ENCODE measurements at places on chromosomes 12 and 14.

- DNase-seq = no peak
Measured at GRCh38 chr14:50676814-50677516, 8.9 kb upstream of the SAV1 start.

DNA sequence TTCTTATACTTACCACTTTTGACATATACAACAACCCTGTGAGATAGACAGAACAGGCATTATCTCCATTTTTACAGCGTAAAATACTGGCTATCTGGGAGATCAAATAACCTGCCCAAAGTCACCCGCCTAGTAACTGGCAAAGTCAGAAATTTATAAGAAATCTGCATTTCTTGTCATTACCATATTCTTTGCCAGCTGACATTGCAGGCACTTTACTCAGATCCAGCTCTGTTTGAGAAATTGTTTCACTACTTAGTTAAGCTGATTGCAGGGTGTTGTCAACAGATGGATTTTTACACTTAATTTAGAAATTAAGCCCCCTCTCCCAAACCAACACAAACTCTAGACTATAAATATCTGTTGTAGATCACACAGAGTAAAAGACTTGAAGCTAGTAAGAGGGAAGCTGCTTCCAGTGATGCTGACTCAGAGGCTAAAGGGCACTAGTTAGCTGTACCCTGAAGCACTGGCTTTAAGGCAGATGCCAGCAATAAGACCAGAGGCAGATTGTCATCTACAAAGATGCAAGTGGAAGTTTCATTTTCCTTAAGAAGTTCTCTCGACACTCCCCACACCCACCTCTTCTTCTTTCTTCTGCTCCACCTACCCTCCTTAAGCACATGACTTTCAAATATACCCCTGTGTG, 153.1 kb downstream of the ANO6 start:
- no peak for DNase-seq

DNA sequence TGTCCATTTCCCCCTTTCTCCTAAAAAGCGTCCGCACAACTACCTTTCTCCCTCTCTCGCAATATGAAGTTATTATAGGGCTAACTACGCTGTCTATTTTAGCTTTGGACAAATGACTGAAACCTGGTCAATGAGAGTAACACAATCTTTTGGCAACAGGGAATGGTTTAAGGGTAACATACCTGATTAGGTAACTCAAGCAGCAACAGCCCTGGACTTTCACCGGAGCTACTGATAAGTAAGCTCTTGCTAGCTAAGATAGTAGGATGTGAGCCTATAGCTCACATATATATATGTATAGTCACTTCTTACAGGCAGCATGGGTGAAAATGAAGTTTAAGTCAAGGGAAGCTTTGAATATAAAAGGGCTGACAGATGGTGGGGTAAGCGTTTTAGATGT, 313.0 kb downstream of the CEP128 start:
- DNase-seq = no peak

DNA sequence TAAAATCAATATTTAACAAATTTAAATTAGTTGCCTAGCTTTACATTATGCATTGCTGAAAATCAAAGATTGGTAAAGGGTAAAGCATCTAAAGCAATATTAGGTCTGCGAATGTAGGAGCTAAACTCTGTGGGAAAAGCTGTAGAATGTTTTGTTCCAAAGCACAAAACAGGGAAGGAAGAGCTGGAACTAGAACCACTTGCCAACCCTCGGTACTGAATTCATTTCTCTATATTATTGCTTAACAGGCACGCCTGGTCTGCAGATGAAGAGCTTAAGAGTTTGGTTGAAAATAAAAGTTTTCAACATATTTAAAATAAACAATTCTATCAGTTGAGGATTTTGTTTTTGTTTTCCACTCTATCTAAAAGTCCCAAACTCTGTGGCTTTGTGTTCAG, 1252.8 kb upstream of the SEL1L start:
- no peak for DNase-seq

- no peak for DNase-seq
Measured at GRCh38 chr14:57508756-57509155, 15.1 kb upstream of the CCDC198 start.

- DNase-seq = no peak
Measured at GRCh38 chr12:2387103-2387834, 334.5 kb downstream of the CACNA1C start.

GRCh38 chr12:31002999-31003398, 70.7 kb upstream of the DDX11 start:
- DNase-seq = no peak

DNA sequence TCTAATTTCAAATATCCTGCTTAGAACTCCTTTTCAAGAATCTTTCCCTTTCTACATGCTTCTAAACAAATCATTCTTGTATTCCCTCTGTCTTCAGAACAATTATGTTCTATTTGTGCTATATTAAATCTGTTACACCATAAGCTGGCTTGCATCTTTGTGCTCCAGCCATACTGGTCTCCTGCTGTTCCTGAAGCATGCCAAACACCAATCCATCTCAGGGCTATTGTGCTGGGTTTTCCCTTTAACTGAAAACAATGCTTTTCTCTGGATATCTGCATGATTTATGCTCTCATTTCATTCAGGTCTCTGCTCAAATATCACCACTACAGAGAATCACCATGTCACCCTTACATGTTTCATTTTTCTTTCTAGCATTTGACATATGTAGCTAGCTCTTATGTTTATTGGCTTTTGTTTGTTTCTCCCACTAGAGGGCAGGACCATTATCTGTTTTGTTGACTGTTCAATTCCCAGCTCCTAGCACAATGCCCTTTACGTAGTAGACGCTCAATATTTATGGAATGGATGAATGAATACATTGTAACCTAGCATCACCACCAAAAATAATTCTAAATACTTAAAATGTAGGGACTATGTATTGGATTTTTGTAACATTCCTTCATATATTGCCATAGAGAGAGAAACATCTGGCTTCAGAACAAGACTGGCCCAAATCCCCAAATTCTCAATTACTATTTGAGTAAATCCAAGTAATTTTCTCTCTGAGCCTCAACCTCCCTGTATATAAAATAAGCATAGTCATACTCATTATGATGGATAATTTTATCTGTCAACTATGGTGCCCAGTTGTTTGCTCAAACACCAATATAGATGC, 302.0 kb upstream of the SYT1 start:
- DNase-seq = no peak

DNA sequence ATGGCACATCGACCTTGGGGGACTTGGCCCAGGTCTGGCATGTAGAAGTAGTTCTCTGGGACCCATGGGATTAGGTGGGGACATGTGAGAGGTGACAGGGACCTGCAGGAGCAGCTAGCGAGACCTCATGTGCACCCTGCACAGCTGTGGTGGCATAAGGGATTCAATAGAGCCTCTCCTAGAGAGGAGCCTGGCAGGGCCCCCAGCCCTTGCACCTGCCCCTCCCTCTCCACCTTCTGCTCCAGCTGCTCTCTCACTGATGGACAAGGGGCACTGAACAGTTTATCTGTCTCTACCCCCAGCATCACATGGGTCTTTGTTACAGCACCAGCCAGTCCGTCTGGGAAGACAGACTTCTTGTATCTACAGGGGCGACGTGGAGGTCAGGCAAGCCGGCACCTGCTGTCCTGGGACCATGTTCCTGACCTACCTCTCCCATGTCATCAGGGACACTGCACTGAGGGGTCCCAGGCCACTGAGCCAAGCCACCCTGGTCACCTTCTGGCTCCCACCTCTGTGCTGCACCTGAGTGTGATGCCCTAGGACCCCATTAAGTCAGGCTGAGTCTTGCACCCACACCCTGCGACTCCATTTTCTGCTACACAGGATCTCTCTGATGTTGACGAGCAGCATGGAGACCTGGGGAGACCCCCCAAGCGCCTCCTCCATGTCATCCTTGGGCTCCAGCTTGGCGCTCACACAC, 32.6 kb downstream of the DDX11 start:
- DNase-seq = no peak

GRCh38 chr14:77046721-77047120, 18.2 kb upstream of the IRF2BPL start:
- DNase-seq = no peak

GRCh38 chr12:112532106-112532505, 113.4 kb downstream of the PTPN11 start:
- no peak for DNase-seq

- DNase-seq = no peak
Measured at GRCh38 chr12:130775953-130776856, 60.1 kb upstream of the RIMBP2 start.

GRCh38 chr12:80869264-80869663, 68.5 kb downstream of the LIN7A start:
- DNase-seq = no peak

DNA sequence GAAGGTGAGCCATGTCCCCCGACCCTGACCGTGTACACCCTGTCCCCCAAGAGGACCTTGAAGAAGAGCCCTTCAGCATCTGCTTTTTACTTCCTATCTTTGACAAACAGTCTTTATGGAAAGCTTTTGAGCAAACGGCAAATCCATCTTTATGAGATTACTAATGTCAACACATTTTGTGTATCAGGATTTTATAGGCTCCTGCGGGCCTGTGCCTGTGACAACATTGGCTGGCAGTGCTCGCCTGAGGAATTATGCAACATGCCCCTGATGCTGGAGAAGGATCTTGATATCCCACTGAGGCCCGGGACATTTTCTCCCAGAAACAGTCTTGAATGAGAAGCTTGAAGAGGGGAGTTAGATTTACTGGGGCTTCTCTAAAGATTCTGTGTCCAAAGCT, 416.5 kb downstream of the NRXN3 start:
- no peak for DNase-seq

DNA sequence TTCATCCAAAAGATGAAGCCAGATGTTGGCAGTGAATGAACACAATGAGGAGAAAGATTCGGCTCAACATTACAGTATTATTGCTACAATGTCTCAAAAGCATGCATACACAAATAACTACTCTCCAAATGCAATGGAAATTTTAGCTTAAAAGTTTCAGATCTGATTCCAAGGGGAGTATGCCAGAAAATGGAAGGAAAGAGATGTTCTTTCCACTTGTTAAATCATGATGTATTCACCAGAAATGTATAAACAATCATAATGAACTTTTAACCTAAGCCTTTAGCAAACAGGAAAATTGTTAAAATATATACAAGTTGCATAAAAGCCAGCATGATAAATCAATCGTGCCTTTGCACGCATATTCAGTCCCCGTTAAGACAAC, 62.1 kb downstream of the SH2B3 start:
- DNase-seq = no peak

DNA sequence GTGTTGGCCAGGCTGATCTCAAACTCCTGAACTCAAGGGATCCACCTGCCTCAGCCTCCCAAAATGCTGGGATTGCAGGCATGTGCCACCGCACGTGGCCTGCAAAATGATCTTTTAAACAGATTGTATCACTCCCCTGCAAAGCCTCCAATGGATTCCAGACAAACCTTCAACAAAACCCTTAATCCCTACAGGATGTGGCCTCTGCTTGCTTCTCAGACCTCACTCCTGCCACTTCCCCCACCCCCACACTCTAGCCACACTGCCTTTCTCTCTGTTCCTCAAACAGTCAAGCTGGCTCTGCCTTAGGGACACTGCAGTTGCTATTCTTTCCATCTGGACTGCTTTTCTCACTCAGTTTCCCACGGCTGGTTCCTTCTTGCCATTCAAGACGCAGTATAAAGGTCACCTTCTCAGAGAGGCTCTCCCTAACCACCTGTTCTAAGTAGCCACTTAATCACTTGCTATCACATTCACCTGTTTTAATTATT, 47.3 kb upstream of the TMED10 start:
- no peak for DNase-seq

DNA sequence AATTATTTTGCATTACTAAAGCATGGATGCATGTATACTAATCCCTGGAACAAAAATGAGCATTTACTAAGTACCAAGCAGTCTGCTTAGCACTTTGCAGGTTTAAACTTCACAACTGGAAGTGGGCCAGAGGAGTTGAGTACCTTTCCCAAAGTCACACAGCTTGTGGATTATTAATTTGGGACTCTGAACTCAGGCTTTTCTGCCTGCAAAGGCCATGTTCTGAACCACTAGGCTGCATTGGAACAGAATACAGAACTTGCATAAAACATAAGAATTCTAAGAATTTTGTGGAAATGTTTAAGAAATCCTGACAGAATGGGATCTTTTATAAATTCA, 132.9 kb upstream of the AMIGO2 start:
- no peak for DNase-seq

GRCh38 chr14:71400871-71401321, 493.6 kb downstream of the PCNX1 start:
- DNase-seq = peak; percentile 31

DNA sequence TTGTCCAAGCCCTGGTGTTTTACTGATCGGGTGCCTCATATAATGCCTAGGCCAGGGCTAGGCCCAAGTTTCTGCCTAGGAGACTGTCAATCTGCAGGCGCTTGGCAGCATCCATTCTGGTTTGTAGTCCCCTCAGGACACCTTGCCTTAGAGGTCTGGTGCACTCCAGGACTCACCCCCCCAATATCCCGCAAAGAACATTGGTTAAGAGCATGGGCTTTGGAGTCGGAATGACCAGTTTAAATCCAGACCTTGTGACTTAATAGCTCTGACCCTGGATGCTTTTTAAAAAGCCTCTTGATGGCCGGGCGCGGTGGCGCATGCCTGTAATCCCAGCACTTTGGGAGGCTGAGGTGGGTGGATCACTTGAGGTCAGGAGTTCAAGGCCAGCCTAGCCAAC, 60.0 kb downstream of the GALNT16 start:
- no peak for DNase-seq

DNA sequence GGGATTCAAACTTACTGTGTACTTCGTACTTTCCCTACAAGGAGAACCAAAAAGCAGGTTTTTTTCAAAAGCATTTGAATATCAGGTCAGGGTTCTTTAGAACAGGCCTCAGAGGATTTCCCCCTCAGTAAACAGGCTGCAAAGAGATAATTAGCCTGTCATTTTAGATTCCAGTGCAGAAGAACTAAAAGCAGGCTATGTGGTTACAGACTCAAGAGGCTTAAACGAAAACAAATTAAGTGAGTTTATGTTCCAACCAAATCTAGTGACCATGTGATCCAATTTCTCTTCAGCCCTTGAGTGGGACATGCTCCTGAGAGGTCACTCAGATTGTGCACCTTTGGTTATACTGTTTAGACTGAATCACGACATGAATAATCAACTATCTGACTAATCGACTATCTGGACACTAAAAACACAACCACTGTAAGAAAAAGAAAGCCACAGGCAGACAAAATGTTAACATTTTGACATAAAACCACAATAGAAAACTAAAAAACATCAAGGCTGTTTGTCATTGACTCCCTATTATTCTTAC, 4.5 kb downstream of the TMED8 start:
- peak; percentile 13 for DNase-seq
